ENCODE measurements at places on chromosomes 16 and 17. TPM values are rescaled to one million over a fixed set of nuclear protein-coding genes. Genes with fewer than 3 reads are reported as not detected.

DNA sequence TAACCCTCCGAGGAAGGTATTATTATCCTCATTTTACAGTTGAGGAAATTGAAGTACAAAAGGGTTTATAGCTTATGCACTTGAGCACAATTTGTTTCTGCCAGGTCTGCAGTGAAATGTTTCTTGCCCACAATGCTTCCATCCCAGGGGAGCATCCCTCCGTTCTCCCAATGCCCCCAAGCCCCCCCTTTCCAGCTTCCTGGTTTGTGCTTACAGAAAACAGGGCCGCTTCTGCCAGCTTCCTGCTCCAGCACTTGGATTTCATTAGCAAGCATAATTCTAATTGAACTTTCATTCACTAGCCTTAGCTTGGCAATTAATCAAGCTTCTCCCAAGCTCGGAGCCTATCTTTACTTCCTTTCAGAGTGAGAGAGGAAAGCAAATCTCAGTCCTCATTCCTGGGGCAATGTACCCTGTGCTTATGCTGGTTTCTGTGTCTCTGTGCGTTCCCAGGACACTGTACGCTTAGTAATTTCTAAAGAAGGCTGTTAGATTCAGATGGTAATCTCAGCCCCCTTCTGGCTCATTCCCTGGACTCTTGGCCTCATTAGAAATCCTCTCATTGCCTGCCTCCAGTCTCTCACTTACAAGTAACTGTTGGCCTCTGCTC lies 141.6 kb downstream of the HS3ST2 start:
- H3K4me3 ChIP-seq, result no peak overlapping the region
- DNase-seq, result no peak
- H3K27ac ChIP-seq, result no peak overlapping the region
- peaks cover 17% of the 10 kb centered on the region for H3K27me3 ChIP-seq
- H3K36me3 ChIP-seq, result no peaks in the 10 kb centered on the region

DNA sequence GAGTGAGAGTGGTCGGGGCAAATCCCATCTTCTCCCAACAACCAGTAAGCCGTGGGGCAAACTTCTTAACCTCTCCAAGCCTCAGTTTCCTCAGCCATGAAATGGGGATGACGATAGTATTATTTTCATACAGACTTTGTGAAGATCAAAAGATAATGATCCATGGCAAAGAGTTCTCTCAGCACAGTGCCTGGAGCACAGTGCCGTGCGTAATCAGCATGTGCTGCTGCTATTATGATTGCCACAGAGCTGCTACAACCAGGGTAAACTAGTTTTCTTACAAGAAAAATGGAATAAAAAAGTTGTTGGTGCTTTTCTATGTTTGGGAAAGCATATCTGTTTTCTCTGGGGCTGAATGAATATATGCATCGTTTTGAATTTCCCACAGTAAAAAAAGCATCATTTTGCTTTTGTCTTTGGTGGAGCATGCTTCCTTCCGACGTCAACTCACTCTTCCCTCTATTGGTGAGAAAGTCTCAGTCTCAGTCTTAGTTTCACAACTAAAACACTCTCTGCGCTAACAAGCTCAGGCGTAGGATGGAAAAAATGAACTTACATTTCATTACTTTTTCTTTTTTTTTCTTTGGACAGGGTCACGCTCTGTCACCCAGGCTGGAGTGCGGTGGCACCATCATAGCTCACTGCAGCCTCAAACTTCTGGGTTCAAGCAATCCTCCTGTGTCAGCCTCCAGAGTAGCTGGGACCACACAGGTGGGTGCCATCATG lies 37.2 kb downstream of the CDK5R1 start:
- no peaks in the 10 kb centered on the region for H3K36me3 ChIP-seq
- H3K4me3 ChIP-seq, result no peak overlapping the region
- H3K27me3 ChIP-seq, result peaks cover 18% of the 10 kb centered on the region
- H3K4me1 ChIP-seq, result peaks cover 33% of the 10 kb centered on the region
- DNase-seq, result no peak

DPEP1 gene
- total RNA-seq, result not detected

SNX20 gene
- total RNA-seq, result not detected

- peak overlapping the region; percentile 96 for H3K27ac ChIP-seq
- H3K4me3 ChIP-seq, result peak overlapping the region; percentile 94
- peaks cover 5% of the 10 kb centered on the region for H3K36me3 ChIP-seq
- peak; percentile 21 for DNase-seq
These were observed 1.0 kb upstream of the ARMC5 start for GRCh38 chr16:31458073-31458843.

TNFSF13 gene
- 2.7 TPM for total RNA-seq

DNA sequence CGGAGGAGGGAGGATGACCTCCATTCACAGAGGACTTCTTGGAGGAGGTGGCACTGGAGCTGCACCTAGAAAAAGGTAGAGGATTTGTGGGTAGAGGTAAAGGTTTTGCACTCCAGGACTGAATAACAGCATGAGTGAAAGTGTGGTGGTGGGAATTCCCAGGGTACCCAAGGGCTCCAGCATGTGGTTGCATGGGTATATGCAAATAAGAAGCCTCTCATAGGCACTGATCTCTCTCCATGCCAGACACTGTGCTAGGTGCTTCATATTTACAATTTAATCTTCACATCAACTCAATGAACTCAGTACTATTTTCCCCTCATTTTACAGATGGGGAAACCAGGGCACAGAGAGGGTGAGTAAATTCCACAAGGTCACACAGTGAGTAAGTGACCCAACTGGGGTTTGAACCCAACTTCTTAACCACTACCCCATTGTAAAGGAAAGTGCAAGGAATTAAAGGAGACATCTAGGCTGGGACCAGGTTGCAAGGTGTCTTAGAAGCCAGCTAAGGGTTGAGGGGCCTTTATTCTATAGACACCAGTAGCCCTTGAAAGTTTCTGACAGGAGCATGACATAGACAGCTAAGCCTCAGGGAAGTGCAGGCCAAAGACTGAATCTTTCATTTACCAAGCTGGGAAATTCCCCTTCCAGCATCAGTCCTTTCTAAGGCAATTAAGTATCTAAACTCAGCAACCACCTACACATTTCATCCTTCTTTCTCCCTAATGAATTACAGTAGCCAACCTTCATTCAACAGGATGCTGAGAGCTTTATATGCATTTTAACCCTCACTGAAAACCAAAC lies 21.3 kb downstream of the SCNN1B start:
- H3K27ac ChIP-seq, result no peak overlapping the region
- no peak for DNase-seq
- H3K36me3 ChIP-seq, result no peaks in the 10 kb centered on the region
- no peak overlapping the region for H3K4me3 ChIP-seq

TPSG1 gene
- 0.23 TPM for total RNA-seq

DNA sequence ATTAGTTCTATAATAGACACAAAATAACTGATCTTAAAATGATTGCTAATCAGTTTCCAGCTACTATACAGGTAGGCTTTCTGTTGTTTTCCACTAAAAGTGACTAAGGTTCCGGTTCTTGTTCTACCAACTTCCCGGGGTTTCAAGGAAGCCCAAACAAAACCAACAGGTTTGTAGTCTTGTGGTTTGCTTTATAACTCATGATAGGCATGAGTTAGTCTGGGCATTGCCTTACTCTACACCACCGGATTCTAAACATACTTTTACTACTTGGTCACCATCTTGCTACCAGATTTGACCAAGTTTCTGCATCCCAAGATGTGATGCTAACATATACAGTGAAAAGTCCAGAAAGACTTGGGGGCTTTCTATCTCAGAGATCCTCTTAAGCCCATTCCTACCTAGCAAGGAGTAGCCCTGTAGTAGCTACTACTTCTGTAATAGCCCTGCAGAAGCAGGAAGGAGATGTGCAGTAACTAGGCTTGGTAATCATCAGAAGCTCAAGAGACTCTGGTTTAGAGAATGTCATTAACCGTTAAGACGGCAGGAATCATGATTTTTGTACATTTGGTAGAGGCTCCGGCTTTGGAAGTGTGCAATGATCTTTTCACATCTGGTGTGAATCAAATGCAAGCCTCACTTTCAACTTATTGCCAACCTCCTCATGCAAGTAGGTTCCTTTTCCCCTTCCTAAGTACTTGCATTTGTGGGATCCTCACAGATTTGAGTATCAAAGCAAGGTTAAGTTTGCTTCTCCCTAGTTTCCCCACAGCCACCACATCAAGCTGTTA lies 1.6 kb downstream of the FAM117A start:
- DNase-seq, result no peak
- 0 out of 2 replicates have a peak, but pooled peaks cover 6% of the 10 kb centered on the region for H3K36me3 ChIP-seq
- H3K27me3 ChIP-seq, result peaks cover 57% of the 10 kb centered on the region
- peaks cover 22% of the 10 kb centered on the region for H3K4me1 ChIP-seq
- no peak overlapping the region for H3K4me3 ChIP-seq
- H3K27ac ChIP-seq, result no peak overlapping the region

DNA sequence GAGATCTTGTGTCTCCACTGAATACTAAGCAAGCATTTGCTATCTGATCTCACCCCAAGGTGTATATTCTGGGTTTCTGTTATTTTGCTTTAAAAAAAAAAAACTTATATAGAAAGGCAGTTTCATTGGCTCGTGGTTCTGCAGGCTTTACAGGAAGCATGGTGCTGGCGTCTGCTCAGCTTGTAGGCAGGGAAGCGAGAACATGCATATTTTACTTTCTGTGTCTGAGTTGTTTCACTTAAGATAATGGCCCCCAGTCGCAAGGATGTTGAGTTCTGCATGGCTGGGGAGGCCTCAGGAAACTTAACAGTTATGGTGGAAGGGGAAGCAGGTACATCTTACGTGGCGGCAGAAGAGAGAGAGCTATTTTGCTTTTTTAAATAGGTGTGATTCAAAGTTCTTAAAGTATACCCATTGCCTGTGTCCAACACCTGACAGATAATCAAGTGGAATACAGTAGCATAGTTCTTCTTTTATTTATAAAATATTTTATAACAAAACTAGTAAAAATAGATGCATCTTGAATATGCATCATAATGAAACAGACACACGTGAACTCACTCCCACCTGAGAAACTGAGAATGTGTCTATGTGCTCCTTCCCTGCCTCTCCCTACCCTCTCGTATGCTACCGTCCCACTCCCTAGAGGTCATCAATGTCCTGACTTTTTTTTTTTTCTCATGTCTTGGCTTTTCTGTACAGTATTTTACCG lies 15.4 kb upstream of the ARHGAP17 start:
- peaks cover 48% of the 10 kb centered on the region for H3K4me1 ChIP-seq
- no peaks in the 10 kb centered on the region for H3K36me3 ChIP-seq
- H3K27me3 ChIP-seq, result peaks cover 3% of the 10 kb centered on the region
- peak overlapping the region; percentile 73 for H3K27ac ChIP-seq

DNA sequence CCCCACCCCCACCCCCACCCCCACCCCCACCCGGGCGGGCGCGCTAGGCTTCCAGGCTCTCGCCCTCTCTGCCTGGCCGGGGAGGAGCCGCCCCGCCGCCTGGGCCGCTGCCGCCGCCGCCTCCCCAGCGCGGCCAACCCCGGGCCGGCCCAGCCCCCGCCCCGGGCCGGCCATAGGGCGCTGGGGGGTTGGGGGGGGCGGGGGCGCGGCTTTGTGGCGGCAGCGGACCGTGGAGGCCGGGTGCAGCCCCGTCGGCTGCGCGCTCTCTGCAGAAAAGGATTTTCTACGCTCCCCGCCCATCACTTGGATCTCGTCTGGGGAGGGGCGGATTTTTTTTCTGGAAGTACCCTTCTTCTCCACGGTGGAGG lies 230.9 kb downstream of the MRTFB start:
- peak; percentile 40 for DNase-seq
- H3K27me3 ChIP-seq, result peaks cover 3% of the 10 kb centered on the region
- H3K4me1 ChIP-seq, result peaks cover 38% of the 10 kb centered on the region
- H3K27ac ChIP-seq, result peak overlapping the region; percentile 56

- H3K36me3 ChIP-seq, result peaks cover 12% of the 10 kb centered on the region
- peaks cover 6% of the 10 kb centered on the region for H3K4me1 ChIP-seq
- no peak overlapping the region for H3K4me3 ChIP-seq
- DNase-seq, result no peak
- H3K27ac ChIP-seq, result no peak overlapping the region
These were observed 20.1 kb upstream of the DLX3 start for GRCh38 chr17:50015146-50015545.

DNA sequence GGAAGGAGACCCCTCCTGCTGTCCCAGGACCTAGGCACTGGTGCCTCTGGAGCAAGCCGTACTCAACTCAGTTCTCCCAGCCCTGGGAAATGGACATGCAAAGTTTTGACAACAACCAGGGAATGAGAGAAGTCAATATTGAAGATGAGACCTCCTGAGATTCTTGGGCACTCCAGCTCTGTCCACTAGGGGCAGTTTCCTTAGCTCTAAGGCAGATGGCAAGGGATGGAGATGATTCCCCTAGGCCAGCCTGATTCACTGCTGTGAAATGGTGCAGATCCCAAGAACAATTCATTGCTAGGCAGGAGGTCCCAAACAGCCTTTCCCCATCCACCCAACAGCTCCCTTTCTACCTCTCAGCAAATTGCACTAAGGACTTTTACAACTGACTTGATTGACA lies 20.5 kb upstream of the SDR42E2 start:
- DNase-seq, result peak; percentile 28
- no peak overlapping the region for H3K4me3 ChIP-seq
- H3K27ac ChIP-seq, result no peak overlapping the region
- H3K4me1 ChIP-seq, result no peaks in the 10 kb centered on the region
- peaks cover 46% of the 10 kb centered on the region for H3K27me3 ChIP-seq

CPNE2 gene
- 23.7 TPM for total RNA-seq

- no peaks in the 10 kb centered on the region for H3K36me3 ChIP-seq
- no peak for DNase-seq
- H3K4me3 ChIP-seq, result no peak overlapping the region
- no peak overlapping the region for H3K27ac ChIP-seq
These were observed 23.0 kb downstream of the TSPOAP1 start for GRCh38 chr17:58305626-58306025.

DNA sequence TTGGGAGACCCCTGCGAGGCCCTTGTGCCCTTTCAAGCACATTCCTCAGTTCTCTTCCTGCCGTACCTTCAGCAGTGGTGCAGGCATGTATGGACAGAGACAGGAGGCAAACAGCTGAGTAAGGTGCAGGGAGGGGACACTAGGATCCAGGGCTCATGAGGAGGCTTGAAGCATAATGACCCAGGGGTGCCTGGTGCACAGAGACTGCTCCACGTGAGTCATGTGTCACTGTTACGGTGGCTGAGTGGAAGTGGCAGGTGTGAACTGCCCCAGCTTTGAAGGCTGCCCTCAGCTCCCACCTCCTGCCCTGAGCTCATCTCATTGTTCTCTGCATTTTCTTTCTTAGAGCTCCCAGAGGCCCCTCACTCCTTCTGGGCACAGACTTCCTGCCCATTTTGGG lies 124.8 kb downstream of the NTN1 start:
- H3K27ac ChIP-seq, result no peak overlapping the region
- peaks cover 5% of the 10 kb centered on the region for H3K4me1 ChIP-seq
- peaks cover 13% of the 10 kb centered on the region for H3K36me3 ChIP-seq

DNA sequence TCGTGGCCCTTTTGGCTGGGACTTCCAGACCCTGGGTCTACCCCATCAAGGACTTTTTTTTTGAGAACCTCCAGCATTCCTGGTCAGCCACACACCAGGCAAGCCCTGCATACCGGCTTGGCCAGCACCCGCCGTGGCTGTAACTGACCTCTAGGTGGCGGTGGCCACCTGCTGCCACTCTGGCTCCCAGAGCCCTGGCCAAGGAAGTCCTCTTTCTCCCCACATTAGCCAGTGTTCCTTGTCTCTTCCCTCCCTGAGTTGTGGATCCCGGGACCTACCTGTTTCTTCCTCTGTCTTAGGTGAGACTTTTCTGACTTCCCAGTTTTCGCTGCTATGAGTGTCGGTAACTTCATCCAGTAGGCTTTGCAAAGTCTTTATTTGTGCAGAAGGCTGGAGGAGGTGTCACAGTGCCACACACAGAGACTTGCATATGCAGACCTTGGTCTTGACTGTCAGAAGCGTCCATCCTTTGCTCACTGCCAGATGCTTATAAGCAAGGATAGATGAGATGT lies 348.3 kb downstream of the CPPED1 start:
- H3K27ac ChIP-seq, result no peak overlapping the region
- H3K27me3 ChIP-seq, result no peaks in the 10 kb centered on the region
- H3K36me3 ChIP-seq, result no peaks in the 10 kb centered on the region
- no peak overlapping the region for H3K4me3 ChIP-seq

IL17C gene
- not detected for total RNA-seq

CCDC144A gene
- 0.24 TPM for total RNA-seq

All from HFFc6 (cell line).